ENCODE measurements at places on chromosomes 4 and X.

GRCh38 chr4:108382751-108383150 is 214.0 kb upstream of the LEF1 start:
- no peak for DNase-seq

DNA sequence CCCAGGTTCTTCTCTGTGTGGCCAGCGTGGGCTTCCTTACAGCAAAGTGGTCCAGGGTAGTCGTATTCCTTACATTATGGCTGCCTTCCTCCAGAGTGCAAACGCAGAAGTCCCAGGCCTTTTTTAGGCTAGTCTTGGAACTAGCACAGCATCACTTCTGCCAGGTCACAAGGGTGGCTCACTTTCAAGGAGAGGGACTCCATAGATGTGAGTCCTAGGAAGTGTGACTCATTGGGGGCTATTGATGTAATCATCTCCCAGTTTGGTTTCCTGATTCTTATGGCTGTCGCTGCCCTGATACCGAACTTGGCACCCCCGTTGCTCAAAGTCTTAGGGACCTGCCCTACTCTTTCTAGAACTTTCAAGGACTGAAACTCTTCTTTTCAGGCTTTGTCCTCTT is 140.0 kb downstream of the DCK start:
- DNase-seq: no peak

GRCh38 chr4:13933191-13933590 is 305.7 kb upstream of the BOD1L1 start:
- DNase-seq: no peak

DNA sequence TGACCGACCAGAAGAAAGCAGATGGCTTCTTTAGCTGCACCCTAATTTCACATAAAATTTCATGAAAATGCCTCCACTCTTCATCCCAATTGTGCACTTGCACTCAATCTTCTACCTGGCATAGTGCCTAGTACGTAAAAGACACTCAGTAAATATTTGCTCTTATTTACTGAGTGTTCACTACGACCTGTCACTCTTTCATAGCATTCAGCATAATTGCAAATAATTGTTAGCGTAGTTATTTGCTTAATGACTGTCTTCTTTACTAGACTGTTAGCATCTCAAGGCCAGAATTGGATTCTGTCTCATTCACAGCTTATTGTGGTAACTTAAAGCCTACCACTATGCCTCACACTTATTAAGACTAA is 130.2 kb downstream of the ENOX2 start:
- no peak for DNase-seq

DNA sequence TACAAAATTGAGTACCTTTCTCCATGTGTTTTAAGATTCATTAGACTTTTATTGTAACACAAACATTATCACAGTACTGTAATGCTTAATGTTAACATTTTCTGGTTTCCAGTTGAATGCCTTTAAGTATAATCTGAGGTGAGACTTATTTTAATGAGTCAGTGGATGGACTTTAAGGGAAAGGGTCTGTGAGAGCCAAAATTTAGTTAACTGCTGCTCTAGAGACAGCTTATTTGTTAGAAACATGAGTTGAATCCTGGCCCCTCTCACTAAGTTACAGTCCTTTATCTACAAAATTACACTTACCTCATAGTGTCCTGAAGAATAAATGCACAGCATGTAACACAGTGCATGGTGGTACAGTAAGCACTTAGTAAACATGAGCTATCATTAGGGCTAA is 66.0 kb downstream of the PGRMC2 start:
- DNase-seq: no peak

GRCh38 chr4:134219043-134219442 is 17.5 kb upstream of the PABPC4L start:
- DNase-seq: no peak

DNA sequence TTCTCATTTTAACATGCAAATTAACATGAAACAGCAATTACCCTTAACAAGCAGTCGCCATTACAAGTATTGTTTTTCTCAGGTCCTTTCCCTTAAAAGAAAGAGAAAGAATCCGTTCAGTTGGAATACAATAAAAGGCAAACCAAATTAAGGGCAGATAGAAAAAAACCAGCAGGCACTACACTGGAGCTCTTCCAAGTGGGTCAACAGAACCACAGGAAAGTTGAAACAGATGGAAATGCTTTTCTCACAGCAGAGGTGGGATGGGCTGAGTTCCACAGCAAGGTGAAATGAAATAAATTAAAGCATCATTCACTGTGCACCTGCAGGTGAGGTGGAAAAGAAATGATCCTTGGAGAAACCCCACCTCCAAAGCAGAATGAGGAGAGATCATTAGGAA is 102.6 kb downstream of the APBB2 start:
- no peak for DNase-seq

GRCh38 chrX:124497386-124497785 is 151.0 kb downstream of the SH2D1A start:
- DNase-seq: no peak

DNA sequence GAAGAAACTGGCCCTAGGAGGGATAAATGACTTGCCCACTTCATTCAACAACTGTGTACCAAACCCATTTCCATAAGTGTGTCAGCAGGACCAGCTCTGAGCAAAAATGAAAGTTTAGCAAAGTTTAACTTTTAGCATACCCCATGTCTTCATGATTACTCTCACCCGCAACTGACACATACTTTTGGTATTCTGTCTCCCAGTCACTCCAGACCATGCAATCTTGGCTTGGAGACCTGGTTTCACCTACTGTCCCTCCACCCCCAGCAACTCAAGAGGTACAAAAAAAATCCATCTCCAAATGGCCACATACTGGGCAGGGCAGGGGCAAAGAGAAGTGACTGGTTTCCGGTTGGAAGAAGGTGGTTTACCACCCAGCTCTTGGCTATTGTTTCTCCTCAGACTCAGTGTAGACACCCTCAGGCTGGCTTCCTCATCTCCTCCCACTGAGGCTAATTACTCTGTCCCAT is 79.8 kb downstream of the RLIM start:
- no peak for DNase-seq

GRCh38 chr4:42655921-42656678 is 805 bp downstream of the ATP8A1 start:
- no peak for DNase-seq

- no peak for DNase-seq
Observed at GRCh38 chrX:149207518-149207917, 297.6 kb downstream of the IDS start.

DNA sequence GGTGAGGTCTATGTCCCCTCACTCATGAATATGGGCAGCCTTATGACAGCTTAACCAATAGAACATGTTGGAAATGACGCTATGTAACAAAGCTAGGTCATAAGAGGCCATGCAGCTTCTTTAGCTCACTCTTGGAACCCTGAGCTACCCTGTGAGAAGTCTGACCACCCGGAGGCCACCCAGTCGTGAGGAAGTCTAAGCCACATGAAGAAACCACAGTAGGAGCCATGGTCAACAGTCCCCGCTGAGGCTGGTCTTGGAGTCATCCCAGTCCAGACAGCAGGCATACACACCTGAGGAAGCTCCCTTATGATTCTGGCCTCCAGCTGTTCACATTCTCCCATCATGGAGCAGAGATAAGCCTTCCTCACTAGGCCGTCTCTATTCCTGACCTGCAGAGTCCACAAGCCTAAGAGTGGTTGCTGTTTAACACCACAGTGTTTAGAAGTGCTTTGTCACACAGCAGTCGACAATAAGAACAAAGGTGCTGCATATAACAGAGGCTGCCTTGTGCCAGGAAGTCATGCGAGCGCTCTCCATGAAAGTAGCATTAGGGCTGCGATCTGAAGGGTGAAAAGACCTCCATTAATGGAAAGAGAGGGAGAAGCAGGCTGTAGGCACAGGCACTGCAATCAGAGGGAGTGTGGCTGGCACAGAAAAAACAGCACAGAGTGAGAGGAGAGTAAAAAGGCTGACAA is 38.2 kb downstream of the TSPAN5 start:
- no peak for DNase-seq

GRCh38 chr4:38743866-38744265 is 38.9 kb downstream of the TLR10 start:
- no peak for DNase-seq

DNA sequence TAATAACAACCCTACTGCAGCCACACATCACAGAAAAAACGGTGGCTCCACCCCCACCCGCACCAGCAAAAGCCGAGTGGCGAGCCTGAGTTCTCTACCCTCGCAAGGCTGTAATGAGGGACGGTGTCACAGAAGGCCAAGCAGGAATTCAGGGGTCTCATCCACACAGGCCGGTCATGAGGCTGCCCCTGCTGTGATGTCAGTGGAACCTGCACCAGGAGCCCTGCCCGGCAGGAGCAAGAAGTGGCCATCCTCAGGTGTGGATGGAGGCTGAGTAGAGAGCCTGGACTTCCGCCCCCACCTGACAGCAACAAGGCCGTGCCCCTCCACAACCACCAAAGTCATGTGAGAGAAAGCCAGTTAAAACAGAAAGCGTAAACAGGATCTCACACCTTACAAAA is 20.6 kb downstream of the LYAR start:
- DNase-seq: no peak

DNA sequence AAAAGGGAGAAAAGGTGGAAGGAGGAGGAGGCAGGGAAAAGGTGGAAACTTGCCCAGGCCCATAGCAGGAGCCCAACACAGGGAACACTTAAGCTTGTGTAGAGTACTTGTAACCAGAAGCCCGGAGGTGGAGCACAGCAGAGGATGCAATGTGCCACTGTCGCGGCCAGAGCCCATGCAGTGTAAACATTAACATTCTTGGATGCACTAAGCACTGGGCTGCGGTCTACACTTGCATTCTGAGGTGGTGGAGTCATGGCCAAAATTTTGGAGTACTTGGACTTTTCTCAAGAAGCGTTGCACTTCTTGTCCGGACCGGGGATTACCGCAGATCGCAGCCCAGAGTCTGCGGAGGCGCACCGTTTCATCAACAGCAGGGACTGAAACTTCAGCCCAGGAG is 4.5 kb upstream of the RHOXF1 start:
- DNase-seq: no peak

GRCh38 chr4:164904941-164905340 is 28.0 kb downstream of the APELA start:
- no peak for DNase-seq

GRCh38 chr4:141376769-141377168 is 156.1 kb downstream of the ZNF330 start:
- no peak for DNase-seq

- no peak for DNase-seq
Observed at GRCh38 chrX:41481264-41482109, 34.3 kb downstream of the NYX start.

DNA sequence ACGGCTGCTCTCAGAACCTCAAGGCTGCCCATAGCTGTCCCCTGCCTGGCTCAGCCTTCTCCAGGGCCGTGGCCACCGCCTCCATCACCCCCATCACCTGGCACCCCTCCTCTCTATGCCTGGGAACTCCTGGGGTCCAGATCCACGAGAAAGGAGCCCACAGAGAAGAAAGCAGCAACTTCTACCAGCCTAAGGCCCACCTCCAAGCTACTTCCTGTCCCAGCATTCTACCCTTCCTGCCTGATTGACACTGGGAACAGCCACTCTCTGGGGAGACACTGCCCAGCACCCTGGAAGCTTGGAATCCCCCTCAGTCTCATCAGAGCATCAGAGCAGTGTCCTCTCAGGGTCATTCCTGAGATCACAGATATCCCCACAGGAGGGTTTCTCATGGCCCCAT is 36.9 kb upstream of the PROM1 start:
- no peak for DNase-seq

GRCh38 chrX:135543924-135544323 is 23.5 kb downstream of the INTS6L start:
- no peak for DNase-seq

DNA sequence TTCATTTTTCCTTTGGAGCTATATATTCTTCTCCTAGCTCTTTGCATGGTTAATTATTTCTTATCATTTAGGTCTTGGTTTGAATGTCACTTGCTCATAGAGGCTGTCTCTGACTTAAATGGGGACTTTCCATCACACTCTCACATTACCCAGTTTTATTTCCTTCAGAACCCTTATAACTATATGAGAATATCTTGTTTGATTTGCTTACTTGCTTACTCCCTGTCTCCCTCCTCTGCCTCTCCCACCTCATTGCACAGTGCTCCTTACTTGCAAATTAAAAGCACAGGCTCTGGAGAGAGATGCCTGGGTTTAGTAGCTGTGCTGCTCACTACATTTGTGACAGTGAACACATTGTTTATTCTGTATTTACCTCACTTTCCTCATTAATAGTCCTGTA is 174.6 kb downstream of the SOWAHB start:
- no peak for DNase-seq

DNA sequence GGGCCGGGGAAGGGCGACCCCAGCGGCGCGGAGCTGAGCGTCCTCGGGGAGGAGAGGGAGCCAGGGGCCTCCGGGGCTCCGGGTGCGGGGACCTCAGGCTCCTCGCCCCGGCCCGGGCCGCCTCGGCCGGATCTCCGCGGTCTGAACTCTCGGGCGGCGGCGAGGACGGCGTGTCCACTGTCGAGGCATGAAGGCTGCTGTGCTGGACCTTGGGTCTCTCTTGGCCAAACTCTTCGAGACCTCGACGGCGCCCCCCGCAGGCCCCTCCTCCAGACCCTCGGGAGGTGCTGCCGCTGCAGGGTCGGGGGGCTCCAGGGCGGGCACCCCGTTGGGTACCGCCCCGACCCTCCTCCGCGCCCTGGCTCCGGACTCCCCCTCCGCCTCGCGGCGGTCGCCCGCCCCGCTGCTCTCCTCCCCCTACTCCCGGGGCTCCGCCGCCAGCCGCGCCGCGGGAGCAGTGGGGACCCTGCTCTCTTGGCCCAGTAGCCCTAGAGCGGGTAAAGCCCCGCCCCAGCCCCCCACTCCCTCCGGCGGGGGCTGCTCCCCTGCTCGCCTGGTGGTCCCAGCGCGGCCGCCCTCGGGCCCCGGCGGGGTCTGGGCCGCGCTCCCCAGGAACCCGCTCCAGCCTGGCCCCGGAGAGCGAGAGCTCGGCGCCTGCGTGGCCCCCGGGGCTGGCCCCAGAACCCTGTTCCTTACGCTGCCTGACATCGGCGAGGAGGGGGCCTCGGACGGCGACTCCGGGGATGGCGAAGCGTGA is 564 bp downstream of the FAM149A start:
- DNase-seq: no peak

GRCh38 chr4:113996599-113997177 is 17.2 kb upstream of the ARSJ start:
- no peak for DNase-seq

GRCh38 chr4:125979950-125980349 is 665.2 kb downstream of the FAT4 start:
- no peak for DNase-seq

GRCh38 chrX:153556767-153557166 is 39.3 kb downstream of the ATP2B3 start:
- DNase-seq: no peak
